ENCODE measurements at places on chromosomes 11 and 22.

- no peak for DNase-seq
These were observed at the start of gene OSM for GRCh38 chr22:30266445-30267381. Gene OSM, minus strand, starts transcription at chr22:30266851. Its CDS starts 52 bp downstream, at chr22:30266799.

DNA sequence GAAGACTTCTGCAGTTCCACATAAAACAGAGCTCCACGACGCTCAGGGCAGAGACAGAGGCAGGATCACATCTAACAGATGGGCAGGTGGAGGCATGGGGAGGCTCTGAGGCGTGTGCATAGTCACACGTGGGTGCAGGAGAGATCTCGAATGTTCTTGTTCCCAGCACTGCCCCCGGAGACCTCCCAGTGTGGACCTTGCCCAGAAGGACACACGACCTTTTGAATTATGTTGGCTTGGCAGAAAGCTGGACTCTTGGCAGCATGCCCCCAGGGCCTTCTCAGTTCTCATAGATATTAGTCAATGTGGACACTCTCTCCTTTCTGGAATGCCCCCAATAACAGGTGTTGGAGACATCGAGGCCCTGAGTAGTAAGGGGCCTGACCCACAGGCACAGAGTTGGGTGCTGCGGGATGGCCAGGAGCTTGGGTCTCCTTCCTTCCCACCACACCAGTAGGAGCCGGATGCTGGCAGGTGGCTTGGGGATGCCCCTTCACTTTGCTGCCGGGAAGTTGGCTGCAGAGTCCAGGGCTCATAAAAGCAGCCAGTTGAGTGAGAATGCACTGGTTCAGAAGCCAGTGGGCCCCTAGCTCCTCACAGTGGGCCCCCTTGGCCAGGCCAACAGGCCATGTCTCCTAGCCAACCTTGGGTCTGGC, 12.1 kb downstream of the MYEOV start:
- DNase-seq = no peak

GRCh38 chr11:13183094-13183825, 94.3 kb upstream of the BMAL1 start:
- DNase-seq = peak; percentile 51

DNA sequence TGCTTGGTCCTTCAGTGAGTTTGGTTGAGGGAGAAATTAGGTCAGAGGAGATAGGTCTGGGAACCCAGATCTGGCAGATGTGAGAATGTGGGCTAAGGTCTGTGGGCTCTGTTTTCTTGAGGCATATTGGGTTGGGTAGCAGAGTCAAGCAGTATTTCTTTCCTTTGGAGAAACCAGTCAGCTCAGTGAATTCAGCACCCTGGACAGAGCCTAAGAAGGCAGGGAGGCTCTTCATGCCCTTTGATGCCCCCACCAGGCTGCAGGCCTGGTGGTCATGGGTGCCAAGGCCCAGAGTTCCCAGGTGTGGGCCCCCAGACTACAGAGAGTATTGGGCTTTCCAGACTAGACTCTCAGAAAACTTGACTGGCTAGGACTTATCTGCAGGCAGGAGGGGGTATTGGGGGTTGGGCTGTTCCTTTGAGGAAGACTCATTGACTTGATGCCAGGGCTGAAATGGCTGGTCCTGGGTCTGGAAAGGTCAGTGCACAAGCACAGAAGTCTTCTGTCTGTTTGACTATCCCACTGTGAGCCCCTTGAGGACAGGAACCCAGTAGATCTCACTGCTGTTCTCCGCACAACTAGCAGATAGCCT, 45.3 kb upstream of the NECTIN1 start:
- DNase-seq = peak; percentile 12

DNA sequence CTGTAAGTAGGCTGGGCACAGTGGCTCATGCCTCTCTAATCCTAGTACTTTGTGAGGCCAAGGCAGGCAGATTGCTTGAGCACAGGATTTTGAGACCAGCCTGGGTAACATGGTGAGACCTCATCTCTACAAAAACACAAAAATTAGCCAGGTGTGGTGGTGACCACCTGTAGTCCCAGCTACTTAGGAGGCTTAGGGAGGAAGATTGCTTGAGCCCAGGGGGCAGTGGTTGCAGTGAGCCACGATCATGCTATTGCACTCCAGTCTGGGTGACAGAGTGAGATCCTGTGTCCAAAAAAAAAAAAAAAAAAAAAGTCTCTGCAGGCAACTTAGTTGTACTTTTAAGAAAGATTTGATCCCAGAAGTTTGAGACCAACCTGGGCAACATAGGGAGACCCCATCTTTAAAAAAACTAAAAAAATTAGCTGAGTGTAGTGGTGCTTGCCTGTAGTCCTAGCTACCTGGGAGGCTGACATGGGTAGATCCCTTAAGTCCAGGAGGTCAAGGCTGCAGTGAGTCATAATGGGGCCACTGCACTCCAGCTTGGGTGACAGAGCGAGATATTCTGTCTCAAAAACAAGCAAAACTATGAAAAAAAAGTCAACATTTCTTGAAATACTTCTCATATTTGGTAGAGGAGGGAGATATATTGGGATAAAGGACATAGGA, 10.5 kb downstream of the ATM start:
- no peak for DNase-seq

- no peak for DNase-seq
These were observed 88.9 kb upstream of the DDI1 start for GRCh38 chr11:103947546-103947919.

DNA sequence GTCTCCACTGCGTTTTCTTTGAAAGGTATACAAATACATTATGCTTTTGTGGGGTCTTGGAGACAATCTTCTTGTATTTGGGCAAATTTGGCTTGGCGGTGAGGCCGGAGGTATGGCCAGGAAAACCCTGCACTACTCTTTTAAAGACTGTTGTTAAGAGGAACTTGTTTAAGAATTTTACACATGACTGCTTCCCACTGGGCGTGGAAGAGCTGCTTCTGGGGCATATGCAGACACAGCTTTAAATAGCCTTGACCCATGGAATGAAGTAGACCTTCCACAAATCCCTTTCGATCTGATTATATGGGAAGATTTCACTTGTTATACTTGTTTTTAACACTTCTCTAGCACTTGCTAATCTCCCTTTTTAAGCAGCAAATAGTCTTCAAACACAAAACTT, 453.6 kb downstream of the MN1 start:
- DNase-seq = peak; percentile 69

DNA sequence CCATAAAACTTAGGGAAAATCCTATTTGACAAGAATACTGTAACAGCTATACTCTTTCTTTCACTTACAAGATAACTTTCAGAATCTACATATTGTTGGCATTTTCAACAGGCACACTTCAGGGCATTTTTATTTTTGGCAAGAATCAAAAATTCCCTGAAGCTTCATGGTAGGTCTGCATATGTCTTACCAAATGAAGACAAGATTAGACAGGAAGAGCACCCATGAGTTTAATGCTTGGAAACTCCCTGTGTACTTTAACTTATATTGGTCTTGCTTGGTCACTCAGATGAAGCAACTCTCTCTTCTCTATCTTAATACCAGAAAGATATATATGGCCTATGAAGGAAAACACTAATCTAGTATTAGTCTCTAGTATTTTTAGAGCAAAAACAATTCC, 137.7 kb downstream of the ATG16L2 start:
- no peak for DNase-seq

GRCh38 chr11:46249938-46250744, 27.3 kb upstream of the CREB3L1 start:
- no peak for DNase-seq

DNA sequence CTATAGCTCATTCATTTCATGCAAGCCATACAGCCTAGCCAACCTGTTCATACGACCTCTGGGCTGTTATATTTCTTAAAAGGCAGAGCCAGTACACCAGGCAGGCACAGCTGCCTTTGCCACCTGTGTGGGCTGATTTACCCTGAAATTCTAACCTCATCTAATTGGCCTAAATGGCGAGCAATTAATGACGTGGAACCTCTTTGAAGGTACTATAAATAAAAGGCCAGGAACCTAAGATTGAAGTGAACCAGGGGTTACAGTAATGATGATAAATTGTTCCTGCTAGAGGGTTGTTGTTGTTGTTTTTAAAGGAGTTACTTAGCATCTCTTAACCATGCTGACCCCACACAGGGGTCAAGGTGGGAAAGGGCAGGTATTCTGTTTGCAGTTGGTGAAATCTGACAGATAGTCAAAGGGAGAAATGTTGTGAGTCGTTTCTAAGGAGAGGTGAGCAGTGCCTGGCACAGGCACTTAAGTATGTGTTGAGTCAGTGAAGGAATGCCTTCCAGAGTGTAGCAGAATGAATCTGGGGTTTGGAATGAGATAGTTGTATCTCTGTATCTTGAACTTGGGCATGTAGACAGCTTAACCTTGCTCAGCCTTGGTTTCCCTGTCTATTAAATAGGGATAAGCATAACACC, 213.5 kb upstream of the NAV2 start:
- DNase-seq = peak; percentile 91

DNA sequence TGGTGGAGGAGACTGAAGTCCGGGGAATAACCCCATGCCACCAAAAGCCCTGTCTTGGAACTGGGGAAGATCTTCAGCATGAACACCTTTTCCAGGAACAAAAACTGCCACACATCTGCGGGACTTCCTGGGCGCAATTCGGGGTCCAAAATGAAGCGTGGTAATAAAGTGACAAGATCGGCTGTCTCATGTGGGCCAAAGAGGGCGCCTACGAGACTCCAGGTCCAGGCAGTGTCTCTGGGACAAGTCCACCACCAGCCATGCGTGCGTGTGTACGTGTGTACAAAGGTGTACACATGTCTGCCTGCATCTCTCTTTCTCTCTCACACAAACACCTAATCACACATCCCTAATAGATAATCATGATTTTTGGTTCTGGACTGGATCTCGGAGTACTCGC, 8.9 kb upstream of the MYBPC3 start:
- DNase-seq = no peak

GRCh38 chr11:13119941-13120520, 110.9 kb downstream of the RASSF10 start:
- DNase-seq = peak; percentile 72

DNA sequence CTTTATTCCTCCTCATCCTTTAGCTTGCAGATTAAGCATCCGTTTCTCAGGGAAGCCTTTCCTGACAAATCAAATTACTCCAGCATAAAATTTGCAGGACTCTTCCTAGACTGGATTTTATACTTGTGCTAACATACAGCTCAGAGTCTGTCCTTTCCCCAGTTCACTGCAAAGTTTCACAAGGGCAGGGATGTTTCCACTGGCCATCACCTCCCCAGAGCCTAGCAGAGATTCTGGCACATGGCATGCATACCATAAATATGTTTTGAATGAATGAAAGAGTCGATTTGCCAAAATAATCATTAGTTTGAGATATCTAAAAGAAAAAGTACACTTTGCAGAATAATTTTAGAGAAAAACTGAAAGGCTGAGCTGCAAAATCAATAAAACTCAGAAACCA, 10.6 kb downstream of the MSANTD4 start:
- no peak for DNase-seq

DNA sequence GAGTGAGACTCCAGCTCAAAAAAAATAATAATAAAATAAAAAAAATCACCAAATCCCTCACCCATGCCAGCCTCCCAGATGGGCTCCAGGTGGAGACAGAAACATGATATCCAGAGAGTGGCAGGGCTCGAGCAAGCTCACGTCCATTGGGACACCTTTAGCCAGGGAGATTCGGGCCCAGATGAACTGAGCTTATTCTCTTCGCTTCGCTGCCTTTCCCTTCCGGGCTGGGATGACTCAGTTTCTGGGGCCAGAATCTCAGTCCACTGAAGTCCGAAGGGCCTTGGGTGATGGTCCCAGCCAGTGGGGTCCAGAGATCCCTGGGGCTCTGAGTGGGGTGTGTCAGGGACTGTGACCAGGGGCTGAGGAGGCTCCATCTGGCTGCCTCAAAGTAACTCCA, 23.0 kb upstream of the MYEOV start:
- DNase-seq = peak; percentile 17

- DNase-seq = no peak
These were observed 22.2 kb upstream of the CYP2D6 start for GRCh38 chr22:42152661-42153270.

DNA sequence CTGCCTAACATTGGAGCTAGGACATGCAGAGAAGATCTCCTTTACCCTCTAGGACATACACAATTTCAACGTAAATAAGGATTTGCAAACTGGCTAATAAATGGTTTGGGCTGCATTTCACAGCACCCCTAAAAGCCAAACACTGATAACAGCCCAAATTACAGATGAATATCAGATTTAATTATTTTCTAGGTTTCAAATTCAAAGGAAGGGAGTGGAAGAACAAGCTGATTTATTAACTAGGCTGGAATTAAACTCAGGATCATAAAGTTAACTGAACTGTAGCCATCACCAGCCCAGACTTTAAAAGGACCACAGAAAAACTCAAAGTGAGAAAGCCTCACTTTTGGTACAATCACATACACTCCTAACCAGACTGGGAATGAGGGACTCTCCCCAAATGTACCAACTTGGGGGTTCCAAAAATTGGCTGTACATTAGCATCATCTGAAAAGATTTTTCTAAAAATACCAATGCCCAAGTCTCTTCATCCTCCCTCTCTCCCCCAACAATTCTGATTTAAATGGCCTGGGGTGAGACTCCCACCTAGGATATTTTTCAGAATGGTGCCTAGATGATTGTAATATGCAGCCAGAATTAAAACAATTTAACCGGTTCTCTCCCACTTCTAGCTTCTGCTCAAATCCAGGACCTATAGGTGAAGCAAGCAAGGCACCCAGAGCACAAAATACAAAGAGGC, 43.5 kb downstream of the SYTL2 start:
- no peak for DNase-seq

GRCh38 chr11:130480711-130481140, 32.3 kb downstream of the ADAMTS15 start:
- DNase-seq = no peak

DNA sequence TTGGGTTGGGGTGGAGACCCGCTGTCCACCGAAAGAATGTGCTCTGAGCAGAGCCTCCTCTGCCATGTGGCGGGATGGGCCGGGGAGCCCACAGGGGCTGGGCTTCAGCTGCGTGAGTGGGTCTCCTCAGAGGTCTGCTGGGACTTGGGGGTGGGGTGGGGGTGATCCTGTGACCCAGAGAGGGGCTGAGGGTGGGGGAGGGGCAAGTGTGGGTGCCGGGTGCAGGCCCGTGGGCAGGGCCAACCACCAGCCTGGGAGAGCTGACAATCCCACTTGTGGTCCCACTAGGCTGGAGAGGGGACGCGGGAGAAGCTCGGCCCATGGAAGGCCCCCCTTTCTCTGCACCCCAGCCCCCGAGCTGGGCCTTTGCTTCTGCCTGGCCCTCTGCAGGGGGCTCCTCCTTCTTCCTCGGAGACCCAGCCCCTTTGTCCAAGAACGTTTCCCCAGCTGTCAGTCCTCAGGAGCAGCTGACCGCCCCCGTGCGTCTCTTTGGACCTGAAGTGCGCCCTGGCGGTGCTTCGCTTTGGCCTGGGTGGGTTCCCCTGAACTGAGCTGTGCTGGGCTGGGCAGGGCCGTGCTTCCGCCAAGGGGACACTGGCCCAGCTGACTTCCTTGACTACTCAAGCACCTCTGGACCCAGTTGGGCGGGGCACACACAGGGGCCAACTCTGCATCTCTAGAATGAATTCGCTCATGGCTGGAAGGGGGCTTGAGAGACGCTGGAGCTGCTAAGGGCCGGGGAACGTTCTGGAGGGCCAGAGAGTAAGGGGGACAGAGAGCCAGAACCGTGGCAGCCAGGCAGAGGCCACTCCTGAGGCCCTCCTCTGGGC, 30.2 kb downstream of the OSBPL5 start:
- no peak for DNase-seq

GRCh38 chr22:24819911-24820461, 14.0 kb downstream of the SGSM1 start:
- no peak for DNase-seq
